ENCODE measurements at places on chromosomes 7 and 10.

DNA sequence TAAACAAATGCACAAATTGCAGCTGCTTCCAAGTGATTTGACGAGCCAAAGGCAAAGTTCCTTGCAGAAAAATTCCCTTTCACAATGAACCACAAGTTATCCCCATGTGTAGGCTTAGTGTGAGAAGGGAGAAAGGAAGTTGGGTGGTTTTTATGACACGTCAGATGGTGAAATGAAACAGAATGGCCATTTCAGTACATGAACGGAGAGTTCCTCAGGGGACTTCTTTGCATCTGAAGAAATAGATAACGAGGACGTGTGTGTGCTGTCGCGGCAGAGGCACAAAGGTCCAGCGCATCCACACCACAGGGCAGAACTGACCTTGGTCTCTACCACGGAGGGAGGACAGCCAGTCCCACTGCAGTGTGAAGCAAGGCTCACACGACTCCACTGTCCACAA is 135.9 kb downstream of the PAXIP1 start:
- no peak for DNase-seq

DNA sequence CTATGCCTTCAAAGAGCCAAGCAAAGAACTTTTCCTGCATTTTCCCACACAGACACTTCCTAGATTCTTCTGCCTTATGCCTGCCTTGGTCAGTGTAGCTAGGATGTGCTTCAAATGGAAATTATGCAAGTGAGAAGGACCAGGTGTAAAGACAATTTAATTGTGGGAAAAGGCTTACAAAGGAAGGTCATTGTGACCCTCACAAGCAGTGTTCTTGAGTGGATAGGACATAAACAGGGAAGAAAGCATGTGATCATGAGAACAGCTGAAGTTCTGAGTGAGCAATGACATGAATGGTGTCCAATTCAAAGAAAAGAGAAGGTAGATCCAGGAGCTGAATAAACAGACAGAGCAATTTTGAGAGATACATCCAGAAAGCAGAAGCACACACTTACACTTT is 1.3 kb upstream of the PIP start:
- no peak for DNase-seq

DNA sequence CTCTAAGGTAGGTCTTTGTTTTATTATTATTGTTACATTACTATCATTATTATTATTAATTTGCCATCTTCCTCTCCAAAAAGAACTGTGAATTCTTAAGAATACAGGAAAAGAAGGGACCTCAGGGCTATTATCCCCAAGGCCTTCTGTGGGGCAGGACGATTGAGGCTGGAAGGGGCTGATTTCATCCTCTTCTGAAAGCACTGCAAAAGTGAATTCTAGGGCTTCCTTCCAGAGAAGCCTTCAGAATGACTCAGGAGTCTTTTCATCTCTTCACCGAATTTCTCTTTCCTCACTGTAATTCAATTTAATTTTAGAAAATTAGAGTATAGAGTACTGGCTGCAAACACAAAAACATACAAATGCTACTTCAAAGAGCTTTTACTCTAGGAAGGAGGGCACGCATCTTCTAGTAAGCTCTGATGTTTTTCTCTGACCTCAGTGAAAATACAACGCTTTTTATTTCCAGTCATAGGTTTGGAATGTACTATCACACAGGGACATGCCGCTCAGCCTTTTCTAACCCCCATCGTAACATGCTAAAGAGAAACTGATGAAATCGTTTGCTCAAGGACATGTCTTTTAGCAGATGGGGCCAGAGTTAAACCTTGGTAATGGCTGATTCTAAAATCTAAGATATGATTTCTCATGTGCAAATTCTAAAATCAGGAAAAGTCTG is 280.2 kb upstream of the PITRM1 start:
- no peak for DNase-seq

DNA sequence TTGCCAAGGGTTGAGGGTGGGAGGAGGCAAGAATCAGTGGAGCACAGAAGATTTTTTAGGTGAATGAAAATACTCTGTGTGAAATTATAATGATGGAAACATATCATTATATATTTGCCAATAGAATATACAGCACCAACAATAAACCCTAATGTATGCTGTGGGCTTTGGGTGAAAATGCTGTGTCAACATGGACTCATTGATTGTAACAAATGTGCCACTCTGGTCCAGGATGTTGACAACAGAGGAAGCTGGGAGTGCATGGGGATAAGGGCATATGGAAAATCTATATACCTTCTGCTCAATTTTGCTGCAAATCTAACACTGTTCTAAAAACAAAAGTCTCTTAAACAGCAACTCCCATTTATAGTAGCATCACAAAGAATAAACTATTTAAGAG is 114.3 kb downstream of the LYZL1 start:
- DNase-seq, result no peak

DNA sequence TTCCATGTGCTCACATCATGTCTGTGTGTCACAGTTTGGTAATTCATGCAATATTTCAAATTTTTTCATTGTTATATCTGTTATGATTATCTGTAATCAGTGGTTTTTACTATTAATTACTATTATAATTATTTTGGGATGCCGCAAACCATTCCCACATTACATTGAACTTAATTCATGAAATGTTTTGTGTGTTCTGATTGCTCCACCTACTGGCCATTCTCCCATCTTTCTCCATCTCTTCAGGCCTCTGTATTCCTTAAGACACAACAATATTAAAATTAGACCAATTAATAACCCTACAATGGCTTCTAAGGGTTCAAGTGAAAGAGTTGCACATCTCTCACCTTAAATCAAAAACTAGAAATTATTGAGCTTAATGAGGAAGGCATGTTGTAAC is 398.5 kb downstream of the PCDH15 start:
- no peak for DNase-seq

DNA sequence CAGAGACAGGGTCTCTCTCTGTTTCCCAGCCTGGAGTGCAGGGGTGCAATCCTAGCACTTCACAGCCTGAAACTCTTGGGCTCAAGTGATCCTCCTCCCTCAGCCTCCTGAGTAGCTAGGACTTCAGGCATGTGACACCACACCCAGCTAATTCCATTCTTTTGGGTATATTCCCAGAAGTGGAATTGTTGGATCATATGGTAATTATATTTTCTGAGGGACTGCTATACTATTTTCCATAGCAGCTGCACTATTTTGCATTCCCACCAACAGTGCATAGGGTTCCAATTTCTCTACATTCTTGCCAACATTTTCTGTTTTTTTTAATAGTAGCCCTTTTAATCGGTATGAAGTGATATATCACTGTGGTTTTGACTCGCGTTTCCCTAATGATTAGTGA is 30.0 kb upstream of the RAB11FIP2 start:
- DNase-seq, result no peak

GRCh38 chr10:122342293-122343134 is 32.0 kb upstream of the PLEKHA1 start:
- DNase-seq, result peak; percentile 3

- no peak for DNase-seq
Measured at GRCh38 chr7:4738711-4739527, 36.5 kb upstream of the AP5Z1 start.

- DNase-seq, result no peak
Measured at GRCh38 chr7:85521108-85521694, 334.3 kb upstream of the SEMA3D start.

DNA sequence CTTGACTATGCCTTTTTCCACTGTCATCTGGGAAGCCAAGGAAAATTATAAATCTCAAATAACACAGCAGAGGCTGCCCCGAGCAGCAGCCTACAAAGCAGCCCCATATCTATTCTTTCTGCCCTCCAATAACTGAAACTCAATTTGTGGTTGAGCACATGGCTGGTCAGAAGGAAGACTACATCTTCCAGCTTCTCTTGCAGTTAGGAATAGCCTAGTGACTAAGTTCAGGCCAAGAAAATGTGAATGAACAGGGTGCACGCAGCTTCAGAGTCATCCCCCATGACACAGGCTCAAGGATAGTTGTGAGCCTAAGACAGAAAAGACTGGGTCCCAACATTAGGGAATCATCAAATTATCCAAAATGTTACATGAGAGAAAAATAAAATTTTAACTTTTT is 42.3 kb downstream of the CHCHD3 start:
- no peak for DNase-seq

GRCh38 chr10:116961406-116962251 is 43.4 kb downstream of the SHTN1 start:
- DNase-seq, result no peak

DNA sequence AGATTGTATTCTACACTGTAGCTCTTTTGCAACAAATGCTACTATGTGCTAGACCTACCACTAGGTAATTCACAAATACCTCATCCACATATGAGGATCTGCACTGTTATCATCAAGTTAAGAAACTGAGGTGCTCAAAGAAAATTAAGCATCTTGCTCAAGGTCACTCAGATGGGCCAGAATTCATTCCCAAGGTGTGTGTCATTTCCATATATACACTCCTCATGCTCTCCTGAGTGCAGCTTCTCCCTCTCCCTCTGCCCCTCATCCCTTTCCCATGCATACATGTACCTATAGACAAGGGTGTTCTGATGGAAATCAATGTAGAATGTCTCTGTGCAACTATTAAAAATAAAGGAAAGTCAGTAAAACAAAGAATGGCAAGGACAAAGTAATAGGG is 146.2 kb downstream of the ZNF438 start:
- DNase-seq, result no peak

DNA sequence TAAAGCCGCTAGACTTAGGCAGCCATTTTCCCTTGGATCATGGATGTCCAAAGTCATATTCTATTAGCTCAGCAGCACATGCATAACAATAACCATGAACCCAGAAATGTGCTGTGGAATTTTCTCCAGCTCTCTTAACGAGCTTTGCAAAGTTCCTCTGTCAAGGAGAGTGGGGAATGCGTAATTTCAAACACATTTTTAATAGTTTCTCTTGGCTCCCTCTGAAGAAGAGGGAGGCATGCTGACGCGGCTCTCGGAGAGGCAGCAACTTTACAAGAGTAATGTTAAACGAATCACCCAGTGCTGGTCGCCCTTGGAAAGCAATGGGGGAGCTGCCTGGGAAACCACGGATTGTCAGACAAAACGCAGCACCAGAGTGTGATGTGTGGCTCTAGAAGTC is 114.8 kb downstream of the RAB18 start:
- DNase-seq, result no peak

- no peak for DNase-seq
Measured at GRCh38 chr10:130045801-130046321, 64.8 kb downstream of the C10orf143 start.

GRCh38 chr10:70829543-70829942 is 13.8 kb downstream of the SGPL1 start:
- DNase-seq, result no peak

GRCh38 chr7:112940314-112940732 is 146.3 kb downstream of the GPR85 start:
- DNase-seq, result no peak

DNA sequence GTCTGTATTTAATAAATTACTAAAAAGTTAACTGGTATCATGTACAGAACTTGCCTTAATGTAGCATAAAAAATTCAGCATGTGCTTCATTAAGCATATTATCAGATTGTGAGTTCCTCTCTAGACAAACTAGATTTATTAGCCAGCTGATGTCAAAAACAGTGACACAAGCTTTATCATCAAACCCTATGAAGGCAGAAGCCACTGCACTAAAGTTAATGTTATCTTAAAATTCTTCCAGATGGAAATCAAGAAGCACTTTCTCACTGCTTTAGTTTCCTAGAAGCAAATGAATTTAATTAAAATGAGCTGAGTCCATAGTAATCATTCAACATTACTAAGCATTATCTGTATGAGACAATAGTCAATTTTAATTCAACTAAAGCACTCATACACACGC is 96.4 kb downstream of the ARHGAP12 start:
- DNase-seq, result no peak

- DNase-seq, result no peak
Measured at GRCh38 chr10:132652446-132652845, 114.9 kb downstream of the INPP5A start.

GRCh38 chr7:74299401-74299800 is 10.2 kb downstream of the CLIP2 start:
- DNase-seq, result no peak

GRCh38 chr10:23156447-23157150 is 35.5 kb upstream of the PTF1A start:
- no peak for DNase-seq

GRCh38 chr10:50937230-50937907 is 51.9 kb upstream of the A1CF start:
- no peak for DNase-seq

- DNase-seq, result no peak
Measured at GRCh38 chr10:14598809-14599764, 175.6 kb downstream of the FAM107B start.

DNA sequence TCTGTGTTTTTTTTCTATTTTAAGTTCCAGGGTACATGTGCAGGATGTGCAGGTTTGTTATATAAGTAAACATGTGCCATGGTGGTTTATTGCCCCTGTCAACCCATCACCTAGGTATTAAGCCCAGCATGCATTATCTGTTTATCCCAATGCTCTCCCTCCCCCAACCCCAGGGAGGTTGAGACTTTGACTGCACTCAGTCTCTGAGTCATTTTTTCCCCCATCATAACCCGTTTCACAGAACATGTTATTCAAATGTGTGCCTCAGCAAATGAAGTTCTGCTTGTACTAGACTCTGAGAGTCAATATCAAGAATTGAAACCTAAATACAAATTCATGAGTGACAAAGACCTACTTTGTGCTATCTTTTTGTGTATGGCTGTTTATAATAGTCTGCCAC is 70.0 kb upstream of the CYP26C1 start:
- no peak for DNase-seq

DNA sequence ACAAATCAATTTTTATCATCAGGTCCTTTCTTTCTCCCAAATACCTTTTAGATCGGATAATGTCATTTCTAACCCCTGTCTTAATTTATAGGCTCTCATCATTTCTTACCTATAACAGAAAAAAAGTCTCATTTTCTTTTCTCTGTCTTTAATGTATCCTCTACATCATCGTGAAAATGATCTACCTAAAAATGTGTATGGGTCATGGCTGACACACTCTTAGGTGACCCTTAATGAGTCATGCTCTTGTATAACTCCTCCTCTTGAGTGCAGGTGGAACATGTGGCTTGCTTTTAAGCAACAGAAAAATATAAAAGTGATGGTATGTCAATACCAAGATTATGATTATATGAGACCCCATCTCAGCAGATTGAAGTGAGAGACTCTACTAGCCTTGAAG is 139.4 kb downstream of the SEMA3C start:
- no peak for DNase-seq

GRCh38 chr10:34446049-34446448 is 369.0 kb downstream of the PARD3 start:
- DNase-seq, result no peak

- no peak for DNase-seq
Measured at GRCh38 chr10:75201793-75202307, 8.7 kb upstream of the VDAC2 start.

DNA sequence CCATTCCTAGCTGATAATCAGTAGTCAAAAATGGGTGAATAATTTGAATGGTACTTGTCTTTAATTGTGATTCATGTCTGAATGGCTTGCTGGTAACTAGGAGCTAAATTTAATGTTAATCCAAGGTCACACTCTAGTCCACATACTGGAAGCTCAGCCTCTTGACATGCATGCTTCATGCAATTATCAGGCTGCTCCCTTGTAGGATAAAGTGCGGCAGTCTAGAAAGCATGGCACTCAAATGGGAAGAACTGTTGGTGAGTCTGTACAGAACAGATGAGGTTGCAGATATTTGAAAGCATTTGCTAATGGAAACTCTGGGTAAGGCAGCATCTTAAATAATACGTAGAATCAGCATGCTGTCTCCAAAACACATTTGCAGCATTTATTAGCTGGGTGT is 499.4 kb downstream of the AUTS2 start:
- no peak for DNase-seq

- no peak for DNase-seq
Measured at GRCh38 chr7:1103009-1103788, 15.3 kb downstream of the GPER1 start.

GRCh38 chr10:19549503-19549902 is 266.7 kb upstream of the PLXDC2 start:
- DNase-seq, result no peak
